DMS 273 treated with DMSO at 0.1 percent for 48 hours (cell line): ENCODE measurements at places on chromosomes 16 and 17.

- DNase-seq: no peak
Measured at GRCh38 chr16:19108409-19109287, 5.1 kb upstream of the ITPRIPL2 start.

DNA sequence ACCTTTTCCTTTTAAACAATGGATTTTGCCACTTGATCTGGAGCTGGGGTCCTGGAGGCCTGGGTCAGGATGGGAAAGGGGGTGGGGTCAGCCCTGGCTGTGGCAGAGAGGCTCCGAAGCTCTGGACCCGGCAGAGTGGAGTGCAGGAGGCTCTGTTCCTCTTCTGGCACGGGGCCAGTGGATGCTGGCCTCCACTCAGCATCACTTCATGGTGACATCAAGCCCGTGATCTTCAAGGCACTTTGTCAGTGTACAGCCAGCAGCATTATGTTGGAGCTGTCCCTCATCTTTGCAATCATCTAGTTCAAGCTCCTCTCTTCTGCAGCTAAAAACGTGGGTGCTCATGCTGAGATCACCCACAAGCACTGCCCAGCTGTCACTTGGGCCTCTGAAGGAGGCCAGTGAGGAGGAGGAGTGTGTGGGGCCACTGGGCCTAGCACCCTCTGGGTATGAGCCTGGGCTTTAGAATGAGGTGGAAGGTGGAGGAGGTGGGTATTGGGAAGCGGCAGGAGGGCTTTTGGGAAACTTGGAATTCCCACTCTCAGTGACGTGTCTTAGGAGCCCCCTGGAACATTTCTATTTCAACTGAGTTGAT, 45.9 kb upstream of the MGAT5B start:
- DNase-seq: no peak

DNA sequence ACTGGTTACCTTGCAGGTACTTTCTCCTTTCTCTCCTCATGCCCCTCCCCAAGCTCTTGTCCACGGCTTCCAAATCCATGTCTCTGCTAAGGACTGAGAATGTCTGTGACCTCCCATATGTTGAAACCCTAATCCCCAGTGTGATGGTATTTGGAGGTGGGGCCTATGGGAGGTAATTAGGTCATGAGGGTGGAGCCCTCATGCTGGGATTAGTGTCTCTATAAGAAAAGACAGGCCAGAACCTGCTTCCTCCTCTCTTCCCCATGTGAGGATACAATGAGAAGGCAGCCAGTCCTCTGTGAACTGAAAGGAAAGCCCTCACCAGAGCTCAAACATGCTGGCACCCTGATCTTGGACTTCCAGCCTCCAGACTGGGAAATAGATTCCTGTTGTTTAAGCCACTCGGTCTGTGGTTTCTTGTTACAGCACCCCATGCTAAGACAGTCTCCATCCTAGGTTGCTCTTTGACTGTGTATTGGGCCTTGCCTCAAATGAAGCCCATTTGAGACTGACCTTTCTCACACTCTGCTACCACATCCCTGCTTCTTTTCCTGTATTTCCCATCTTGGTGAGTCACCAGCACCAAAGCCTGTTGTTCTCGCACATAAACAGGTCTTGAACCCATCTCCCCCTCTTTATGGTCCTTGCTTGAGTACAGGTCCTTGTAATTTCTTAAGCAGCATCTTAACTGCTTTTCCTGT, 135.0 kb downstream of the CDK5R1 start:
- DNase-seq: no peak

- DNase-seq: no peak
Measured at GRCh38 chr17:58320570-58321323, 7.8 kb downstream of the TSPOAP1 start.

DNA sequence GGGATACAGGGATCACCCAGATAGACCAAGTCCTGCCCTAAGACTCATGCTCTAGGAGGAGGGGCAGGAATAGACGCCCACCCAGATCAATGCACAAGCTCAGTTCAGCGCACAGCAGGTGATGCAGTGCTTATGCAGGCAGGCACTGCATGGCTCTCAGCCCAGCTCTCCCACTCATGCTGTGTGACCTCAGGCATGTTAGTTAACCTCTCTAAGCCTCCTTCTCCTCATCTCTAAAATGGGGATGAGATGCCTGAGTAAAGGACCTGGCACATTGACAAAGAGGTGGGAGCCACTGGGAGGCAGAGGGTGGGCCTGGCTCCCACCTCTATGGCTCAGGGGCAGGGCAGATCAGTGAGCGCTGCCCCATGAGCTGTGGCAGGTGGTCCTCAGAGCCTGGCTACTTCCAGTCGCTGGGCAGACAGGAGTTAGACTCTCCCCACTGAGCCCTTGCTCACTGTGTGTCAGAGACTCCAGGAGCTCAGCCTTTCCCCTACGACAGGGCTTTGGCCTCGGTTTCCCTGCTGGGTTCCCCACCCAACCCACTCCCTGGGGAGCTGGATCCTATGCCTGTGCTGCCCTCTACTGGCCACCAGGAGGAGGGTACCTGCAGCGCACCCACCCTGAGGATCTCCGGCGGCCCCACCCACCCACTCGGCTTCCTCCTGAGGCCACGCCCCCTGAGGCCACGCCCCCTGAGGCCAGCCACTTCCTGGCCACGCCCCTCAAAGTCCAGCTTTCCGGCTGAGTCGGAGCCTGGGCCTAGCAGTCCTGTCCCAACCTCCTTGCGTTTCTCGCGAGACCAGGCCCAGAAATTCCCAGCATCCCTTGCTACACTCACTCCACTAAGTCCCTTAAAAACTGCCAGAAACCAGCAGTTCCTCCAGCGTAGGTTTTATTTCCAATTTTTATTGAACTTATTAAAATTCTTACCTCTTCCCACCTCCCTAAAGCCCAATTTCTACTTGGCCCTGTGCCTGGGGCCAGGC, 196.1 kb downstream of the GSG1L start:
- DNase-seq: peak; percentile 14

DNA sequence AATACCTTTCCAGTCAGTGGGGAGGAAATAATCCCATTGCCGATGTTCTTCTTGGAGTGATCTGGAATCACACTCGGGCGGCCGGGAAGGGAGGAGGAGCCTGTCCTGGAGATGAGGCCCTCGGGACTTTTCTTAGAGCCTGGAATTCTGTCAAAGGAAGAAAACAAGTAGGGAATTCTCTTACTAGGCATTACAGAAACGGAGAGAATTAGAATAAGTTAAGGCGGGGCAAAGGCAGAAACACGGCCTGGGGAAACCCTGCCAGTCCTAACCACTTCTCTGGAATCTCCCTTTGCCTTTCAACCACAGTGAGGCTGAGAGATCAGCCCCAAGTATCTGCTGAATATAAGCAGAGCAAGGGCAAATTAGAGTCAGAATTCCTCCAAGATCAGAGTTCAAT, 27.8 kb downstream of the USP36 start:
- DNase-seq: no peak

- no peak for DNase-seq
Measured at GRCh38 chr17:55763856-55764255, 13.0 kb downstream of the PCTP start.

DNA sequence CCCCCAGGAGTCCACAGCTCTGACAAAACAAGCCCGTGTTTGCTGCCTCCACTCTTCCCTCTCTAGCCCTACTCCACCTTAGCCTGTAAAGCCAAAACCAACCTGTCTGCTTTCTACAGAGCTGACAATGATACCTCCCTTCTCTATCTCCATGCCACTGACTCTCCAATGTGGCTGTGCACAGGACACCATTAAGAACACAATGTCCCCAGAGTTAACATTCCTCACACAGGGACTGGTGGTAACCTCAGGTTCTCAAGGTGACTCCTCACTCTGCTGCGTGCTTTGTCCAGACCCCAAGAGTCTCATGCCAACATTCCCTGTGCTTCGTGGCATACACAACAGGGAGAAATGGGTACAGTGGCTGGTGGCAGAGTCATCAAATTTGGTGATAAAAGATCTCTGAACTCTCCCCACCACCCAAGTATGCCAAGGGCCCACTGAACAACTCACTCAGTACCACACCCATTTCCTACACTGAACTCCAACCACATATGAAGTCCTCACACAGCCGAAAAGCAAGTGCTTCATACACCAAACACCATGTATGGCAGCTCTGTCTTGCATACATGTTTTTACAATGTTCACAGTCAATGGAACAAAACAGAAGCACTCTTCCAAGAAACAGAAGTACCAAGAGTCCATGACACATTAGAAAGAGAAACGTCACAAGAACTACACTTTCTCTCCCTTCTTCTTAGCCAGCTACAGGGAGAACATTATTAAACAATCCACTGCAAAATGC, 21.1 kb downstream of the CSNK2A2 start:
- DNase-seq: no peak

- DNase-seq: no peak
Measured at GRCh38 chr17:80012765-80013741, 22.6 kb downstream of the TBC1D16 start.

GRCh38 chr17:47945080-47945479, 3.7 kb downstream of the PNPO start:
- no peak for DNase-seq

DNA sequence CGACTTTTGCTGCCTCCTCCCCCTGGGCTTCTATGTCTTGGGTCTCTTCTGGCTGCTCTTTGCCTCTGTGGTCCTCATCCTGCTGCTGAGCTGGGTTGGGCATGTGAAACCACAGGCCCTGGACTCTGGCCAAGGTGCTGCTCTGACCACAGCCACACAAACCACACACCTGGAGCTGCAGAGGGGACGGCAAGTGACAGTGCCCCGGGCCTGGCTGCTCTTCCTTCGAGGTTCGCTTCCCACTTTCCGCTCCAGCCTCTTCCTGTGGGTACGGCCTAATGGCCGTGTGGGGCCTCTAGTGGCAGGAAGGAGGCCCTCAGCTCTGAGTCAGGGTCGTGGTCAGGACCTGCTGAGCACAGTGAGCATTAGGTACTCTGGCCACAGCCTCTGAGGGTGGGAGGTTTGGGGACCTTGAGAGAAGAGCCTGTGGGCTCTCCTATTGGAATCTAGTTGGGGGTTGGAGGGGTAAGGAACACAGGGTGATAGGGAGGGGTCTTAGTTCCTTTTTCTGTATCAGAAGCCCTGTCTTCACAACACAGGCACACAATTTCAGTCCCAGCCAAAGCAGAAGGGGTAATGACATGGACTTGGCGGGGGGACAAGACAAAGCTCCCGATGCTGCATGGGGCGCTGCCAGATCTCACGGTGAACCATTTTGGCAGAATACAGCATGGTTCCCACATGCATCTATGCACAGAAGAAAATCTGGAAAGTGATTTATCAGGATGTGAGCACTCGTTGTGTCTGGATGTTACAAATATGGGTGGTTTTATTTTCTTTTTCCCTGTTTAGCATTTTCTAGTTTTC, 2.3 kb downstream of the GP1BA start:
- DNase-seq: no peak

DNA sequence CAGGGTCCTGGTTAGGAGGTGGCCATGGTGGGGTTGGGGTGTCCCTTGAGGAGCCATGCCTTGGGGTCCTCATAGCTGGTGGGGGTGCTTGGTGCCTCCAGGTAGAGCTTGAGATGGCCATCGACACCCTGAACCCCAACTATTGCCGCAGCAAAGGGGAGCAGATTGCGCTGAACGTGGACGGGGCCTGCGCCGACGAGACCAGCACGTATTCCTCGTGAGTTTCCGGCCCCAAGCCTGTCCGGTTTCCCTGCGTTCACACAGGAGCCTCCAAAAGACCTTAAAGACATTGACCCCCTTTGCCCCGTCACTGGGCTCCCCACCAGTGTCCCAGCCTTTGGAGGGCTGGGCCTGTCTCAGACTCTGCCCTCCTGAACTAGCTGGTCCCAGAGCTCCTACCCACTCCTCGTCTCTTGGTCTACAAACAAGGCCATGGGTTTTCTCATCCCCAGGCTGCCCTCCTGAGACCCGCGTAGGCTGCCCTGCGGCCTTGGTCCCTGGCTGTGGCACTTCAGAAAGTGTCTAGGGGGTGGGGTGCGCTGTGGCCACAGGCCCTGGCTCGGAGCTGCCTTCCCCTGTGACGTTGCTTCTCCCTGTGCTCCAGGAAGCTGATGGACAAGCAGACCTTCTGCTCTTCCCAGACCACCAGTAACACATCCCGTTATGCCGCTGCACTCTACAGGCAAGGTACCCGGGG, 11.8 kb downstream of the POLR3E start:
- no peak for DNase-seq

DNA sequence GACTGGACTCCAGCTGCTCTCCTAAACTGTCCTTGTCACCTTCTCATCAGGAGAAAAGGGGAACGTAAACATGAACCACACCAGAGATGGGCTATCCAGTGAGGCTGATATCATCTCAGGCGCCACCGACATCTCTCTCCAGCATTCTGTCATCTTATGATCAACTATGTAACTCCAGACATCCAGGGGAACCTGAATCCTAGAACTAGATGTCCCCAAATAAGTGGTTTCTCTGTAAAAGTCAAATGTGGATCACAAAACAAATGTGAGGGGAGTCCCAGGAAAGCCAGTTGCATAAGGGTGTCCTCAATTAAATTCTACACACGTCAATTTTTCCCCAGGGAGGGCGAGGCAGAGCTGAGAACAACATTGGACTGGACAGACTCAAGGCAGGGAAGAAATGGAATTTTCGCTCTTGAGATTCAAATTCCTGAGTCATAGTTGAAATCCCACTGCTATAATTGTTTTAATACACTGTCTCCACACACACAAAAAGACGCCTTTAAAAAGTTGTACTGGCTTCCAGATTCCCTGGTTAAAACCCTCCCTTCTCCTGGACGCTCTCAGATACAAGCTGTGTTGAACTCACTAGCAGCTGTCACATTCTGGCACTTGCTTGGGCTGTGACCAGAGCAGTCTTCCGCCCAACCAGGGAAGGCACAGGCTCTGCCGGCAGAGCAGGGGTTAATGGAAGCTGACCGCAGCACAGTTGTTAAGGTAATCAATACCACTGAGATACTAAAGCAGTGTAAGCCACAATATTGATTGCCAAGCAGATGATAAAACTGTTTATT, 62.6 kb downstream of the ZFHX3 start:
- peak; percentile 46 for DNase-seq

DNA sequence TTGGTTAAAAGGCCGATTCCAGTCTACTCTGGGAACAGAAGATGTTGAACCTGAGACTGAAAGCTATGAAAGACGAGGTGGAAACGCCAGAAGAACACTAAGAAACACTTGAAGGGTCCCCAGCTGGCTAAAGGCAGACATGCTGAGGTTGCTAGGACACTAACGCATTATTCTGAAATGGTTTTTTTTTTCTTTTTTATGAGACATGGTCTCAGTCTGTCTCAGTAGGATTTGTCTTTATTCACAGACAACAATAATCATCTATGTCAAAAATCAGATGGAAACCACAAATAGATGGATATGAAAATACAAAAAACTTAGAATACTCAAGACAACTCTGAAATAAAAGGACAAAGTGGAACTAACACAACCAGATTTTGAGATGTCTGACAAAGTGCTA, 35.0 kb upstream of the RASD1 start:
- no peak for DNase-seq

GRCh38 chr17:65441053-65441605, 120.3 kb downstream of the AXIN2 start:
- no peak for DNase-seq

DNA sequence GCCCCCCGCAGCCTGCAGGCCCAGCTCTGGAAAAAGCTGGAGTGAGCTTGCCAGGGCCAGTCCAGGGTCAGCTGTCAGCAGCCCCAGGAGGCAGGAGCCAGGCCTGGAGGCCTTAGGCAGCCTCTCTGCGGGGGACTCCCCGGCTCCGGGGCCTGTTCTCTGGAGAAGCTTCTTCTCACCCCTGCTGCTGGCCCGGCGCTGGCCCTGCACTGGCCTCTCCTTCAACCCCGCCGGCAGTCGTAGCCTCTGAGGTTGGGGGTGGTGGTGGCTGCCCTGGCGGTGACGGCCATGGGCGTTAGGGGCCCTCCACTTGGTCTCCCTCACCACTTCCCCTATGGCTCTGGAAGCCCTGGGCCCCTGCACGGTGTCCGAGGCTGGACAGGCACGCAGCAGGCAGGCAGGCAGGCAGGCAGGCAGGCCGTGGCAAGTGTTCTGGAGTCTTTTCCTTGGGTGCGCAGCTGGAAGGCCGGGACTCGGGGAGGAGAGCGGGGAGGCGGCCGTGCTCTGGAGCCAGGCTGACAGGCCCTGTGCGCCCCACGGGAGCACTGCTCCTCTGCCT, 2.1 kb downstream of the FOXF1 start:
- DNase-seq: no peak
